ENCODE measurements at places on chromosomes 2 and 18.

DNA sequence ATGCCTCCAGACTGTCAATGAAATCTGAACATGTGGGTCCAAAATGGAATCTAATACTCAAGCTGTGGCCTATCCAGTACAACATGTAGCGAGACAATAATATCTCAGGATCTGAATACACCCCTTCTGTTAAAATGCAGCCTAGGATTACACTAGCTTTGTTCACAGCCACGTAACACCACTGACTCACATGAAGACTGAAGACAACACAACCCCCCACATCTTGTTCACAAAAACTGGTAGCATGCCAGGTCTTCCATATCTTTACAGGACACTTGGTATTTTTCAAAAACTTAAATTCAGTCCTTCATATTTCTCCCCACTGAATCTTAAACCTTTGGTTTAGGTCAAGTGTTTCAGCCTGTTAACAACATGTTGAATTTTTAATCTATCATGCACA is 84.2 kb downstream of the SLC8A1 start:
- no peak for DNase-seq

- no peak for DNase-seq
Measured at GRCh38 chr2:219396863-219397457, 9.2 kb upstream of the DNPEP start.

DNA sequence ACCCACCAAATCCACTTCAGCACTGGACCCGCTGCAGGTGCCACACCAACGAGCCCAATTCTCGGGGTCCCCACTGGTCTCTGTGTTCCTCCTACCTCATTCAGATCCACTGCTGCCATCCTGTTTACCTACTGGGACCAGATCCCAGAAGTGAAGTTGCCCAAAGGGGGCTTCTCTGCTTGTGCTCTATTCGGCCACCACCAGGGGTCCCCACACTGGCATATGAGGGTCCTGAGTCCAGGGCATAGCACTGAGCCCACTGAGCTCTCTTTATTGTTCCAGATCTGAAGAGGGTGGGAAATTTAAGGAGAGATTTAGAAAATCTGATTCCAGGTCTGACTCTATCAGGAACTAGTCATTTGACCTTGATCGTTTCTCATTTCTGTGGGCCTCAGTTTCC is 2.4 kb downstream of the GPR45 start:
- no peak for DNase-seq

- no peak for DNase-seq
Measured at GRCh38 chr2:20796374-20796791, 26.5 kb downstream of the LDAH start.

GRCh38 chr2:145116834-145117725 is 597.2 kb upstream of the ZEB2 start:
- no peak for DNase-seq

GRCh38 chr2:217652761-217653639 is 349.8 kb downstream of the TNS1 start:
- no peak for DNase-seq

- no peak for DNase-seq
Measured at GRCh38 chr18:51527826-51528225, 330.3 kb upstream of the MEX3C start.

DNA sequence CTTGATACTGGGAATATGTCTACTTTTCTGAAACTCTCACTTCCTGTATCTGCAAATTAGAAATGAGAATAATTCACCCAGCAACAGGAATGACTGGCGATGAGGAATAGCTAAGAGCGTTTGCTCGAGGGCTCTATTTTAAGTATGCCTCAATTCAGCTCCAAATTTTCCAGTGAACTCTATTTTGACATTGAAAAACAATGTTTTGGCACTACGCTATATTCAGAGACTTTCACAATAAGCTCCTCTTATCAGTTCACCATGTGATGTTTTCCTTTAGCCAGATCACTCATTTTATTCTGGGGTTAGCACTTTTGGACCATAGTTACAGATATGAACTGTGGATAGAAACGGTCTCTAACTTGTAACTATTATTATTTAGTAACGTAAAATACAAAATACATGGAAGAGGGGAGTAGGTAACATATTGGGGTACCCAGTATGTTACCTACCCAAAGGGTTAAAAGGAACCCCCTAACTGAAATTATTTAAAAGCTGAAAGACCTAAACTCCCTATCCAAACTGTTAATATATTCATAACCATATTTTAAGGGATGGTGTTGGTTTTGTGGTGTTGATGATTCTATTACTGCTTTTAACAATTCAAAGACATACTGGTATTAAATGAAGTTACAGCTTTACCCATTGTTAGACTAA is 28.1 kb downstream of the SLC40A1 start:
- no peak for DNase-seq

GRCh38 chr2:102895376-102895775 is 133.5 kb downstream of the TMEM182 start:
- DNase-seq: no peak
